A549 treated with ZK216348 at 1 μM for 4 hours (cell line): ENCODE measurements at places on chromosomes 5 and 9. TPM values are rescaled to one million over a fixed set of nuclear protein-coding genes. Genes with fewer than 3 reads are reported as not detected.

DIPK1B gene
- 4.4 to 10.4 TPM (median 9.4 TPM) in 5 replicates for total RNA-seq

PCDHA9 gene
- total RNA-seq, result 0.04 TPM in 1 of 5 replicates, not detected in the others

NMUR2 gene
- total RNA-seq, result 0.11 to 0.13 TPM (median 0.11 TPM) in 4 of 5 replicates, not detected in the other

CYLC2 gene
- total RNA-seq, result not detected in 5 replicates

SV2C gene
- total RNA-seq, result 0.01 to 0.02 TPM in 2 of 5 replicates, not detected in the others

HTR4 gene
- total RNA-seq, result not detected in 5 replicates

ABLIM3 gene
- 16.9 to 23.0 TPM (median 19.4 TPM) in 5 replicates for total RNA-seq

KIF12 gene
- 0.97 to 2.3 TPM (median 1.6 TPM) in 5 replicates for total RNA-seq

PCDHGA1 gene
- total RNA-seq, result 0.22 to 0.40 TPM (median 0.30 TPM) in 5 replicates

TSSK1B gene
- total RNA-seq, result not detected in 5 replicates

CCDC183 gene
- total RNA-seq, result 0.11 to 0.74 TPM (median 0.72 TPM) in 3 of 5 replicates, not detected in the others

ANKRD34B gene
- total RNA-seq, result 0.06 to 0.31 TPM (median 0.25 TPM) in 4 of 5 replicates, not detected in the other

PRDM9 gene
- not detected in 5 replicates for total RNA-seq
